ENCODE measurements at places on chromosomes 13 and 19.

DNA sequence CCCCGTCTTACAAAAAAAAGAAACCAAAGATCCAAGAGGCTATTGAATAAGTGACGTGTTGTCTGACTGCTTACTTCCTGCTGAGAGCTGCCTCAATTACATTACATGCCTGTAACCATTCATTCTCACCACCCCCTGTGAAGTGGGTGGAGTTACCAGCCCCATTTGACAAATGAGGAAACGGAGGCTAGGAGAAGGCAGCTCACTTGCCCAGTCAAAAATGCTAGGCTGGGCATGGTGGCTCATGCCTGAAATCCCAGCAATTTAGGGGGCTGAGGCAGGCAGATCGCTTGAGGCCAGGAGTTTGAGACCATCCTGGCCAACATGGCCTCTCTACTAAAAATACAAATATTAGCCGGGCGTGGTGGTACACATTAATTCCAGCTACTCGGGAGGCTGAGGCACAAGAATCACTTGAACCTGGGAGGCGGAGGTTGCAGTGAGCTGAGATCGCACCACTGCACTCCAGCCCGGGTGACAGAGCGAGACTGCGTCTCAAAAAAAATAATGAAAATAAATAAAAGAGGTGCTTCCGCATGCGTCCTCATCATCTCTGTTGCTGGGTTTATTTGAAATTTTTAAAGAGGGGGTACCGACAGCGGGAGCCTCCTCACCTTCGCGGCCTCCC is 499 bp downstream of the LSM7 start:
- no peak for DNase-seq

- DNase-seq = peak; percentile 70
These were observed 2.8 kb downstream of the ZFP36 start for GRCh38 chr19:39409208-39410016.

- no peak for DNase-seq
These were observed 87.9 kb upstream of the WASF3 start for GRCh38 chr13:26469602-26470001.

- DNase-seq = no peak
These were observed 5.8 kb downstream of the ZIC2 start for GRCh38 chr13:99987154-99988019.

- DNase-seq = no peak
These were observed 12.1 kb downstream of the TYK2 start for GRCh38 chr19:10368101-10368803.

DNA sequence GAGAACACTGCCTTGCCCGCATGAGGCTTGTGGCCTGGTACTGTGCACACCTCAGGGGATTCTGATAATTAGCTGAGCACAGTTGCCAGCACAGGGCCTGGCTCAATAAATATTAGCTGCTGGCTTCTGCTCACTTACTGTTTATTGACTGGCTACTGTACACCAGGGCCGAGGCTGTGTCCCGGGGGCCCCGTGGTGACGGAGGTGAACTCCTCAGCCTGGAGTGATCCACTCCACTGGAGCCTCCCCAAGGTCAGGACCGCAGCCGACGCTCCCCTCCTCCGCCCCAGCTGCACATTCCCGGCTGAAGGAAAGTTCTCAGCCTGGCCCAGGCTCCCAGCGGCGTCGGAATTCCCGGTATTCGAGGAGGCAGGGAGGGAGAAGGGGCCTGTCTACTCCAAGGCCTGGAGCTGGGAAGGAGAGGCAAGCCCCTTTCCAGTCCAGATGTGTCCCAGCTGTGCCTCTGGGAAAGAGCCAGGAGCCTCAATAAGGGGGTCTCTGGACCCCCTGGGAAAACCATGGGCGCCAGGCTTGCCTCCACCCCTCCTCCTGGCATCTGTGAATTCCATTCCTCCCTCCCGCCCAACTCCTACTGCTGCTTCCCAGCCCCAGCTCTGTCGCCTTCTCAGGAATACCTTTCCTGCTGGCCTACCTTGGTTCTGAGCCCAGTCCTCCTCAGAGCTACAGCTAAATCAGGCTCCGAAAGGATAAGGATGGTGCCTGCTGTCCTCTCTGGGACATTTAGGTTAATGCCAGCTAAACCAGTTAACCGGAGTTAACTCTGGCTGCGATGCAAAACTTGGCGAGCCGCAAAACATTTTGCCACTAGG is 7.3 kb downstream of the RPS16 start:
- DNase-seq = peak; percentile 70

DNA sequence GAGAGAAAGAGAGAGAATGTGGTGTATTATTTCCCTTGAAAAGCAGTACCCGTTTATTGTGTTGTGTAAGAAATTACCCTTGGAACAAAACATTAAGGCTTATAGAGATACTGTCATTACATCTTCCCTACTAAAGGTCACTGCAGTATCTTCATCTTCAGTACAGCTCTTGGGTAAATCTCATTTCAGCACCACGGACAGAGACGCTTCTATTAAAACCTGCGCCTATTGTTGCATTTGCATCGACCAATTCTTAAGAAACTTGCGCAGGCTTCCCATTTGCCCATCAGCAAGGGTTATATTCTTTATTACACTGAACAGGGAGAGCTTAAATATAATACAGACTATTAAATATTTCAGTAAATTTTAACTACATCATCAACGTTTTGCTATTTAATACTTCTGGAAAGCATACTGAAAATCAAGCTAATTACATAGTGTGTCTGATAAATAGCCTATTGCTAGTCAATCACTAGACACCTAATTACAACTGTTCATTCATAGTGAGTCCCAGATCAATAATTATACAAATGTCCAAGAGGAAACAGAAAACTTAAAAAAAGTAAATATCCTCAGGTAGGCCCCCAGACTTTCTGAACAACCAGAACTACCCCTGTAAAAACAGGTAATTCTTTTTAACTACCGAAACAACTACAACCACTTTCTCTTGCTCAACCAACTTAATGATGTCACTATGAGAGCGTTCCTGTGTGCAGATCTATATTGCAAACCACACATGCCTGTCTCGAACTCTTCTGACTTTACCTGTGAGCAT is 350.6 kb downstream of the LIG4 start:
- no peak for DNase-seq

- no peak for DNase-seq
These were observed 753.9 kb downstream of the OLFM4 start for GRCh38 chr13:53782488-53782961.

GRCh38 chr19:55594996-55595545 is 4.2 kb downstream of the FIZ1 start:
- no peak for DNase-seq

DNA sequence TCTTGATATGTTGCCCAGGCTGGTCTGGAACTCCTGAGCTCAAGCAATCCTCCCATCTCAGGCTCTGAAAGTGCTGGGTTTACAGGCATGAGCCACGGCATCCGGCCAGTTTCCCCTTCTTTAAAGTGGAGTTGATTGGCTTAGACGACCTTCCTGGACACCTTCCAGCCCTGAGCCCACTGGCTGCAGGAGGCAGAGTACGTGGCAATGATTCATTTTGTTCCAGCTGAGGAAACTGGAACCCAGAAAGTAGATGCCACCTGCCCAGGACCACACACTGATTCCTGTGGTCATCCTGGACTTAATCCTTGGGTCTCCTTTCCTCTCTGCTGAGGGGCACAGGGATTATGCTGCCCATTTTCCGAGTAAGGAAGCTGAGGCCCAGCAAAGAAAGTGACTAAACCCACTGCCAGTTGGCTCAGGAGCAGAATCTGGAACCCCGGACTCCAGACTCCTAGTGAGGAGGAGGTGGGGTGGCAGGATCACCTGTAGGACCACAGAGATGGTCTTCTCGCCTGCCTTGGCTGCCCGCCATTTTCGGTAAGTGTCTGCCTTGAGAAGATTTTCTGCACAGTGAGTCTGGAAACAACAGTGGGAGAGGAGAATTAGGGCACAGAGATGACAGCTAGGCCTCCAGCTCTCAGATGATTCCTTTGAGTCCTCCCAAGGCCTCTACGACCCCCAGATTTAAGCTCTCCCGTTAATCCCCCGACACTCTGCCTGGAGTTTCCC is 737 bp downstream of the XRCC1 start:
- no peak for DNase-seq

DNA sequence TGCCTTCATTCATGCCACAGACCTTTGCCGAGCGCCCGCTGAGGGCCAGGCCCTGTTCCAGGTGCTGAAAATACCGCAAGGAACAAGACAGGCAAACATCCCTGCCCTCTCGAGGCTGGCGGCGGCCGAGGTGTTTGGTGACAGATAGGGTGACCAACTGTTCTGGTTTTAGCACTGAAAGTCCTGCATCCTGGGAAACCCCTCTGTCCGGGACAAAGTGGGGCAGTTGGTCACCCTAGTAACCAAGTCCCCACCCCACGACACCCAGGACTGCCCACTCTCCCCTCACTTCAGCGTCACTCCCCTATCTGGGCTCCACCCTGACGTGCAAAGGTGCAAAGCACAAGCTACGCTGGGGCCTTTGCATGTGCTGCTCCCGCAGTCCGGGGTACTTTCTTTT is 17.3 kb downstream of the ZBTB7A start:
- no peak for DNase-seq

- no peak for DNase-seq
These were observed 594.6 kb downstream of the PCDH9 start for GRCh38 chr13:66635526-66635925.

DNA sequence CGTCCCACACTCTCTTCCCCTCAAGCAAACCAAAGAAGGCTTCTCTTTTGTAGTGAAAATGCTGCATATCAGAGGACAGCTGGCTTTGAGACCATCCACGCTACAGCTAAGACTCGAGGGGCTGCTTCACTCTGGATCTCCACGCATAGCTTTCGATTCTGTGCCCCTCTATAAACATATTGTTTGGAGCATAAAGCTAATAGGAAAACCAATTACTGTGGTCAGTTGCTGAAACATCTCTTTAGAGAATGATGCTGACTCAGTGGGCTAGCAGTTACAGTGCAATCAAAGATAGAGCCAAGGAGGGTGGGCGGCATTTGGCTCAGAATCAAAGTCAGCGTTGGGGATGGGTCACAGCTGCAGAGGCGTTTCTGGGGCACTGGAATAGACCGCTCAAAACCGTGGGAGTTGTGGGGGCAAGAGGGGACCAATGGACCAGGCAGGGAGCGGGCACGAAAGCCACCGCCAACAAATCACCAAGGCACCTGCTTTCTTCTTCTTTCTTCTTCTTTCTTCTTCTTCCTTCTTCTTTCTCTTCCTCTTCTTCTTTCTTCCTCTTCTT is 76.7 kb downstream of the RASL11A start:
- DNase-seq = no peak

- no peak for DNase-seq
These were observed 52.2 kb upstream of the ZNF599 start for GRCh38 chr19:34825212-34825611.

Measured in mesothelial cell of epicardium (in vitro differentiated cells).